ENCODE measurements at places on chromosomes 3 and 15. TPM values are rescaled to one million over a fixed set of nuclear protein-coding genes. Genes with fewer than 3 reads are reported as not detected.

LYSMD4 gene
- total RNA-seq: 4.5 TPM

CCR9 gene
- not detected for total RNA-seq

MYRIP gene
- total RNA-seq: 2.7 TPM

NR1I2 gene
- total RNA-seq: 0.12 TPM

GRCh38 chr3:111858642-111859041 is 423 bp upstream of the PHLDB2 start:
- no peak for DNase-seq

- DNase-seq: no peak
Measured at GRCh38 chr15:101469520-101470288, 19.8 kb downstream of the PCSK6 start.

- DNase-seq: no peak
Measured at GRCh38 chr3:94429517-94429916, 366.7 kb downstream of the NSUN3 start.

DNA sequence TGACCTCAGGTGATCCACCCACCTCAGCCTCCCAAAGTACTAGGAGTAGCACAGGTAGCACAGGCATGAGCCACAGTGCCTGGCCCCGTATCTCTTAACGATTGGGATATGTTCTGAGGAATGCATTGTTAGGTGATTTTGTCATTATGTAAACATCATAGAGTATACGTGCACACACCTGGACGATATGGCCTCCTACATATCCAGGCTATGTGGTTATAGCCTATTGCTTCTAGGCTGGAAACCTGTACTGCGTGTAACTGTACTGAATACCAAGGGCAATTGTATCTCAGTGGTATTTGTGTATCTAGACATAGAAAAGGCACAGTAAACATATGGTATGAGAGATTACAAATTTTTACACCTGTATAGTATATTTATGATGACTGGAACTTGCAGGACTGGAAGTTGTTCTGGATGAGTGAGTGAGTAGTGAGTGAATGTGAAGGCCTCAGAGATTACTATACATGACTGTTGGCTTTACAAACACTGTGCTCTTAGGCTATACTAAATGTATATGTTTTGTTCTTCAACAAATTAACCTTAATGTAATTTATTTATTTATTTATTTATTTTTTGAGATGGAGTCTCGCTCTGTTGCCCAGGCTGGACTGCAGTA is 120.7 kb downstream of the MBNL1 start:
- no peak for DNase-seq

DNA sequence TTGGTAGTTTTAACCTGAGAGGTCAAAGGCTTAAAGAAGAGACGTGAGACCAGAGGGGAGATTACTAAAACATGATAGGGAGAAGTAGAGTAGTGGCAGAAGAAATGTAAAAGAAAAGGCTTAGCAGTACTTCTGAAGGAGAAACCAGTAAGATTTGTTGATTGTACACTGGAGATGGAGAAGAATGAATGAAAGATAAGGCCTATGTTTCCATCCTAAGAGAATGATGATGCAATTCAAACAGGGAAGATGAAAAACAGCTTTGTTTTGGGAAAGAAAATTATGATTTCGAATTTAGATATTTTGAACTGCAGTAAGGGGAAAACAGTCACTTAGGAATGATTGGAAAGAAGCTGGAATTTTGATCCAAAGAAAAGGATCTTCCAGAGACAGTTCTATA is 97.4 kb upstream of the PLXND1 start:
- DNase-seq: no peak

DNA sequence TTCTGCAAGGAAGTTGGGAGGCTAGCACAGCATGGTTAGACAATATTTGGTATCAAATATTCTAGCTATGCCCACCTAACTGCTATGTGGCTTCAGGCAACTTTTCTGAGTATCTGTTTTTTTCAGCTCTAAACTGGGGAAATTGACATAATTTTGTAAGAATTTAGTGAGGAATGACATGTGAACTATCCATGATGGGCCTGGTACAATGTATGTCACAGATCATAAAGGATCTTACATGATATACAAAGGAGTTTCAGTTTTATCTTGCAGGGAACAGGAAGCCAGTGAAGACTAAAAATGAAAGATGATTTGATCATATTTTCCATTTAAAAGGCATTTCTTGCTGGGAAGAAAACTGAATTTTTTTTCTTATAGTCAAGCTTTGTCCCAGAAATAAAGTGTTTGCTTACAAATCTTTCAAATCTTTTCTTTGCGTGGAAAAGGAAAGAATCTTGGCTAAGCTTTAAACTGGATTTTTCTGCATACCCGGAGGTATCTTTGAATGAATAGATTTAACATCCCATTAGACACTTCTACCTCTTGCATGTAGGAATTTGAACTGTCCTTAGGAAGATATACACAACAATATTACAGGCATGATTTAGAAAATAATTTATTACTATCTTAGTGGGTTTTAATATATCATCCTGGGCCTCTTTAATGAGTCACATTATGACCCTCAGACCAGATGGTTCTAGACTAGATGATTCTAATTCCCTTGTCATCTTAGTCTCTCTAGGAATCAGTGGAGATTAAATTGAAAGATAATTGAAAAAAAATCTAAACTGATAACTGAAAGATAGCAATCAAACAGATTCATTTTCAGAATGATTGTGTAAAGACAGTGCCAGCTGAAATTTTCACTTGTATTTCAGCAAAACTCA is 436.0 kb upstream of the THBS1 start:
- no peak for DNase-seq

DNA sequence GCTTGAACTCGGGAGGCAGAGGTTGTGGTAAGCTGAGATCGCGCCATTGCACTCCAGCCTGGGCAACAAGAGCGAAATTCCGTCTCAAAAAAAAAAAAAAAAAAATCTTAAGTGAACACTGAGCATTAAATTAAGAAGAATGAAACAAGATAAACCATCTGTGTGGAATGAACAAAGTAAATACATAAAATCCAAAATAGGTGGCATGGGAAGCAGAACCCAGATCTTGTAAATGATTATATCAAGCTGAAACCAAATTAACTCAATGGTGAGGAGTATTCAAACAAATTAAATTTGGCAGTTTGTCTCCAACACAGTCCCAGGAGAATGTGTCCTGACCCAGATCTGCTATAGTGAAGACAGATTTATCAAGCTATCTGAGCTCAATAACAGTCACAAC is 32.1 kb downstream of the STAG1 start:
- no peak for DNase-seq

- DNase-seq: no peak
Measured at GRCh38 chr15:33150431-33150941, 44.0 kb downstream of the FMN1 start.
